ENCODE measurements at places on chromosomes 2 and 18.

DNA sequence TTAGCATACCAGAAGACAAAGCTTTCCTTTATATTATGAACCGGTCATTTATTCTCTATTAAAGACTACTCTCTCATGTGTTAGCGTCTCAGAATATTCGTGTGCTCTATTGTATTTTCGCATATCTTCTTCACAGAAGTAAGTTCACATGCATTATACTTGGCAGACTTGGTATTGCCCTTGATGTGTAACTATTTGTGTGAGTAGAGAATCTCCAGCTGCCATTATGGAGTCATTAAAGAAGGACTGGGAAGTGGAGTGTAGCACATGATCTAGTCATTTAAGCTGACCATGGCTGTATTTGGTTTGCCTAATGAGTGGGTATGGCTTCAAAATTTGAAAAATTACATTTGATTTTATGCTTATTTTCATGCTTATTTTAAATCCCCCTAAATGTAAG lies 92.9 kb downstream of the TTC27 start:
- no peak for DNase-seq

GRCh38 chr2:148968301-148968700 lies 70.2 kb upstream of the LYPD6B start:
- DNase-seq = no peak

- DNase-seq = no peak
These were observed 202.1 kb upstream of the HS6ST1 start for GRCh38 chr2:128520791-128521190.

DNA sequence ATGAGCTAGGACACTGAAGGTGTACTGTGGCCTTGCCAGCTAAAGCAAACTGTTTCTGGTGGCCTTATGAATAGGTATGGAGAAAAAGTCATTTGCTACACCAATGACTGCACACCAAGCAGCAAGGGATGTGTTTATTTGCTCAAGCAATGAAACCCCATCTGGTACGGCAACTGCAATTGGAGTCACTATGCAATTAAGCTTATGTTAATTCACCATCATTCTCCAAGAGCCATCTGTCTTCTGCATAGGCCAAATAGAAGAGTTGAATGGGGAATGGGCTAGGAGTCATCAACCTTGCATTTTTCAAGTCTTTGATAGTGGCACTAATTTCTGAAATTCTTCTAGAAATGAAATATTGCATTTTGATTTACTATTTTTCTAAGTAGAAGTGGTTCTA lies 372.0 kb downstream of the KCNJ3 start:
- no peak for DNase-seq
